ENCODE measurements at places on chromosomes 16 and 17. TPM values are rescaled to one million over a fixed set of nuclear protein-coding genes. Genes with fewer than 3 reads are reported as not detected.

Gene PMFBP1
- total RNA-seq, result 1.0 TPM

Gene KRT36
- not detected for total RNA-seq

Gene HSPB9
- not detected for total RNA-seq

GRCh38 chr17:75313941-75314551, 24.8 kb upstream of the SLC25A19 start:
- no peak for DNase-seq
